ENCODE measurements at places on chromosomes 5 and 9. TPM values are rescaled to one million over a fixed set of nuclear protein-coding genes. Genes with fewer than 3 reads are reported as not detected.

Gene IRX2
- total RNA-seq = 0.46 TPM

Gene PCDHA1
- total RNA-seq = not detected

Gene SHISAL2B
- total RNA-seq = not detected

Gene PRLR
- 7.6 TPM for total RNA-seq

GRCh38 chr9:123225374-123225813 lies 43.0 kb downstream of the STRBP start:
- DNase-seq = no peak

DNA sequence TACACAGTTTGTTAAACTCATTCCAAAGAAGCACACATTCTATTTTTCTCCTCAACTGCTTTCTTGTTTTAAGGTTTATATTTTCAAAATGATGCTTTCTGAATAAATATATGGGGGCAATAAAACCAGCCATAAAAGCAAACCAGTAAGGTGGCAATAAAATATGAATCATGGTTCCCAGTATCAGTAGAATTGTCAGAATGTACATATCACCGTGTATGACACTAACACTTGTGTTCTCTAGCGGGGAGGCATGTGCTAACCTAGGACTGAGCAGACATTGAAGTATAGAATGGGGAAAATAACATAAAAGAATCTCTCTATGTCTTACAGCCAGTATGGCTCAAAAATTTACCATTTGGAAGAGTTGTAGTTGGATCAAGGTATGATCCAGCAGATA lies 329.9 kb upstream of the ISL1 start:
- no peak for DNase-seq
